AML-193 (cell line): ENCODE measurements at places on chromosomes 6 and 20.
A peak's percentile ranks its signal among the peaks of the same experiment; 100 is the strongest.

- DNase-seq = no peak
These were observed 101.2 kb downstream of the ATP9A start for GRCh38 chr20:51667002-51667408.

- DNase-seq = no peak
These were observed 6.5 kb upstream of the BCAS4 start for GRCh38 chr20:50788045-50788991.

DNA sequence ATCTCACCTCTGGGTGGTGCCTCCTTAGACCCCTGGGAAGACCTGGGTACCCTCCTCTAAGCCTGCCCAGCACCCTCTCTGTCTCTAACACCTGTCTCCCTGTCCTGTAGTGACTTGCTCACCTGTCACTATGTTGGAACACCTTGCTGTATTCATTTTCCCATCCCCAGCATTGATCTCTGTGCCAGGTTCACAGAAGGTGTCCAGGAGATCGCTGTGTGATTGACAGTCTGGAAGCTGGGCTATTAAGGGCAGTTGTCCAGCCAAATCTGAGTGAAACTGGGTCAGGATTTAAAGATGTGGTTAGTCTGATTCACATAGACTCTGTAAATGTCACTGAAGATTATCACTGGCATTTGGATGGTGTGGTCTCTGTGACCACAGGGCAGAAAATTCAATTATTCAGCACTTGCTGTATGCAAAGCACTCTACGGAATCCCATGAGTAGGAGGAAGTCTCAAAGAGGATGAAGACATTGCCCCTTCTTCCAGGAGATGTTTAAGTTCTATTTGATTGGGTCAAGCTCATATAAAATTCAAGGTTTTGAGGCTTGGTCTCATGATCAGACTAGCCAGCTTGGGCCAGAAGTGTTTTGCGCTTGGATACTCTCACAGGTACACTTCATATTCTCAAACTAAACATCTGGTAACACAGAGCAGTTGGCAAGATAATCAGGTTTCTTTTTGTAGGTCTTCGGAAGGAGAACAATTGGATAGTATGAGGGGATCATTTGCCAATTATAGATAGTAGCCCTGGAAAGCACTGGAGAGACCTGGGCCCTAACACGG, 57.8 kb upstream of the TAGAP start:
- no peak for DNase-seq

DNA sequence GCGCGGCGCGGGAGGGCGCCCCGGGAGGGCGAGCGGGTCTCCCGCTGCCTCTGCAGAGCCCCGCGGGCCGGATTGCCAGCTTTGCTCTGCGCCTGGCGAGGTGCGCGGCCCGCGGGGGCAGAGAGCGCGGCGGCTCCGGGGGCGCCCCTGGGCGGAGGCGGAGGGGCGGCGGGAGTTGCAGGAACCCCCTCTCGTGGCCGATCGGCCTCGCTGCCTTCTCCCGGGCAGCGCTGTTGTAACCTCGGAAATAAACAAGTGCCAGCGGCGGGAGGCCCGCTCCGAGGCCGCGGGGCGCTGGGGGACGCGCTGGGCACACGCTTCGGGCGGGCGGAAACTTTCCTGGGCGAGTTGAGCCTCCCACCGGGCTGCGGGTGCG, 1.2 kb downstream of the CDH4 start:
- DNase-seq = no peak

GRCh38 chr6:148811459-148811858, 64.6 kb downstream of the UST start:
- no peak for DNase-seq

DNA sequence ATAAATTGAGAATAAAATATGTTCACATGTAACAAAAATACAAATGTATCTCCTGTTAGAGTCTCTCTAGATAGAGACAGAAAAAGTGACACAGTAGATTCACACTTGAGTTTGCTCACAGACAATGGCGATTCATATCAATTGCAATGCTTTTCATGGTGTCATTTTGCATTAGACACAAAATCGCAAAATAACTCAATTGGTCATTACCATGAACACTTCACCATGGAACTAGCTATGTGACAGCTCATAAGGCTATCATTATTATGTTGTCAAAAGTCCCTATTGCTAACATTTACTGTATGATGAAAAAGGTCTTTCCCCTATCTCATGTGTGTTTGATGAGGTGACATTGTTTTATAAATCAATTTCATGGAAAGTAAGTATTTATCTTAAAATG, 249.5 kb upstream of the AGPAT4 start:
- no peak for DNase-seq

DNA sequence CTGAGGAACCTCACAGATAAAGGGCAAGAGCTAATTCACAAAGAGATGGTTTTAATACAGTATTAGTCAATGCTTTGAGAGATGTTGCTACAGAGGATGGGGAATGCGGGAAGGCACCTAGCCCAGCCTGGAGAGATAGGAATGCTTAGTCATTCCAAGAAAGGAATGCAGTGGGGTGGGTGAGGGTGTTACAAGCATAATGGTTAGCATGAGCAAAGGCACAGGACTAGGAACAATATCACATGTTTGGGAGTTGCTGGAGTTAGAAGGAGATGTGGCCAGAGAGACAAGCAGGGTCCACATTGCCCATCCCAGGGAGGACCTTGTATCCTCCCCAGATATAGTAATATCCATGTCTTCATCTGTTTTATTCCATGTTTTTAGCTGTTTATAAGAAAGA, 107.0 kb upstream of the OGFRL1 start:
- no peak for DNase-seq

GRCh38 chr20:50721881-50722281, 9.5 kb upstream of the PARD6B start:
- DNase-seq = no peak

- no peak for DNase-seq
These were observed 109.4 kb upstream of the HCRTR2 start for GRCh38 chr6:55064711-55065420.

GRCh38 chr6:163532526-163533078, 118.1 kb downstream of the QKI start:
- DNase-seq = no peak

DNA sequence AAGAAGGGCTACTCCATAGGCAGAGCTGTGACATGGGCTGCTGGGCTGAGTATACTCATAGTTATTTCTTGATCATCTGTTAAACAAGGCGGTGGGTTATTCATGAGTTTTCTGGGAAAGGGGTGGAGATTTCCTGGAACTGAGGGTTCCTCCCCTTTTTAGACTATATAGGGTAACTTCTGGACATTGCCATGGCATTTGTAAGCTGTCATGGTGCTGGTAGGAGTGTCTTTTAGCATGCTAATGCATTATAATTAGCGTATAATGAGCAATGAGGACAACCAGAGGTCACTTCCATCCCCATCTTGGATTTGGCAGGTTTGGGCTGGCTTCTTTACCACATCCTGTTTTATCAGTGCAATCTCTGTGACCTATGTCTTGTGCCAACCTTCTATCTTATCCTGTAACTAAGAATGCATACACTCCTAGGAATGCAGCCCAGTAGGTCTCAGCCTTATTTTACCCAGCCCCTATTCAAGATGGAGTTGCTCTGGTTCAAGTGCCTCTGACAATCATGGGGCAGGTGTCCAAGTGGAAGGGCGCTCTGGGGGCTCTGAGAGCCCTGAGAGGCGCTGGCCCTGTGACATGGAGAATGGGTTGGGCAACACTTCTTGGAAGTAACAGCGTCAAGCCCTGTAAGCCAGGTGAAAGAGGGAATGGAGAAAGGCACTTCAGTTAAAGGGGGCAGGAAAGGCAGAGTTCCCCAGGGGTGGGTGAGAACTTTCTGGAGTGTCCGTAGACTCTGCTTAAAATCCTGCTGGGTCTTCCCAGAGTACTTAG, 354.2 kb upstream of the SULF2 start:
- DNase-seq = no peak

DNA sequence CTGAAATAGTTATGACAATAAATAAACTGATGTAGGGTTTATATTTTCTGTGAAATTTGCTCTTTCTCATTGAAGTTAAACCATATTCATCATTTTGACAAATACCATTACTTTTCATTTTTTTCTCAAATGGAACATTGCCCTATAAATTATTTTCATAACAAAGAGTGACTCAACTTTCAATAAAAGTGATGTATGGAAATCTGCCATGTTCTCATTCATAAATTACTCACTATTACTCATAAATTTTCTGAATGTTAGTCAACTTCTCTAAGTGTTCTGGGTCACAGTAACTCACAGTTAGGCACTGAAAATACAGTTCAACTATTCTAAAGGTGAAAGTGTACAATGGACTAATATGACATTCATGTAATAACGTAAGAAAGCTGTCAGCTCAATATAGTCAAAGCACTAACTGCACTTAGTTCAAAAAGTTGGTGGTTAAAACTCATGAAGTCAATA, 19.0 kb upstream of the STX11 start:
- no peak for DNase-seq

GRCh38 chr6:96899019-96899418, 1.3 kb upstream of the NDUFAF4 start:
- DNase-seq = peak; percentile 31

- DNase-seq = peak; percentile 70
These were observed 504 bp downstream of the B4GALT5 start for GRCh38 chr20:49712996-49713752.

GRCh38 chr6:136066005-136066404, 184.1 kb downstream of the MTFR2 start:
- peak; percentile 29 for DNase-seq

GRCh38 chr6:69232911-69233448, 563.8 kb downstream of the LMBRD1 start:
- no peak for DNase-seq

- DNase-seq = no peak
These were observed 2.0 kb downstream of the SMIM29 start for GRCh38 chr6:34246563-34247391.

DNA sequence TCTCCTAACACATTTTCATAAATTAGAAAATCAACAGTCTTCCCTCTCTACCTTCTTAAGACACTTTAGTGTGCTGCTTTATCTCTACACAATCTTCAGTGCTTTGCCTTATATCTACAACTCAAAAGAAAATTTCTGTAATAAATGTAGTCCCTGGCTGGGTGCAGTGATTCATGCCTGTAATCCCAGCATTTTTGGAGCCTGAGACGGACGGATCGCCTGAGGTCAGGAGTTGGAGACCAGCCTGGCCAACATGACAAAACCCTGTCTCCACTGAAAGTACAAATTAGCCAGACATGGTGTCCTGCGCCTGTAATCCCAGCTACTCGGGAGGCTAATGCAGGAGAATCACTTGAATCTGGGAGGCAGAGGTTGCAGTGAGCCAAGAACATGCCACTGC, 9.7 kb upstream of the EDN1 start:
- no peak for DNase-seq

GRCh38 chr6:31485055-31485454, 12.9 kb upstream of the MICB start:
- DNase-seq = no peak

GRCh38 chr6:3749977-3750316, 1.6 kb downstream of the PXDC1 start:
- no peak for DNase-seq

- DNase-seq = peak; percentile 64
These were observed 5.6 kb upstream of the TFB1M start for GRCh38 chr6:155319902-155320301.

GRCh38 chr20:41639630-41640029, 21.5 kb upstream of the CHD6 start:
- no peak for DNase-seq

- no peak for DNase-seq
These were observed 179.9 kb upstream of the RUNX2 start for GRCh38 chr6:45148278-45148677.

GRCh38 chr6:95581073-95581472, 3.7 kb downstream of the MANEA start:
- DNase-seq = no peak

GRCh38 chr6:24415753-24416152, 13.0 kb downstream of the MRS2 start:
- no peak for DNase-seq

- DNase-seq = no peak
These were observed 860.1 kb downstream of the TFAP2A start for GRCh38 chr6:9554806-9555205.

- no peak for DNase-seq
These were observed 54.0 kb downstream of the IL20RA start for GRCh38 chr6:136990754-136991153.

GRCh38 chr6:29938746-29939508, 3.4 kb upstream of the HLA-A start:
- no peak for DNase-seq

GRCh38 chr6:111329882-111330633, 153.0 kb downstream of the REV3L start:
- DNase-seq = no peak

- no peak for DNase-seq
These were observed 78.6 kb downstream of the KCNB1 start for GRCh38 chr20:49403911-49404310.

- DNase-seq = peak; percentile 25
These were observed 71.0 kb upstream of the SAMD3 start for GRCh38 chr6:130293800-130294199.

GRCh38 chr6:57302477-57302876, 15.0 kb upstream of the PRIM2 start:
- no peak for DNase-seq

DNA sequence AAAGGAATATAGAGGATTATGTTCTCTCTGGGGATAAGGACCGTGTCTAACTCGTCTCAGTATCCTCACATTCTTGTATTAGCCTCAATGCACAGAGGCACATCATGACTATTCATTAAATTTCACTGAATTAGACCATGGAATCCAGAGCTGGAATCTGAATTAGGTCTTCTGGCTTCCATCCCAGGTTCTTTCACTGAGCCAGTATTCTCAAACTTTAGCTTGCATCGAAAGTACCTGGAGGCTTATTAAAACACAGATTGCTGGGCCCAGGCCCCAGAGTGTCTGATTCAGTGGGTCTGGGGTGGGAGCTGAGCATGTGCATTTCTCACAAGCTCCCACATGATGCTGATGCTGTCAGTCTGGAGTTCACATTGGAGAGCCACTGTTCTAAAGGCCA, 142.0 kb downstream of the UST start:
- DNase-seq = no peak

GRCh38 chr6:135212935-135213334, 31.8 kb downstream of the MYB start:
- no peak for DNase-seq

GRCh38 chr6:99114769-99115406, 167.1 kb upstream of the FBXL4 start:
- DNase-seq = no peak
